ENCODE measurements at places on chromosomes 12 and 14.

- no peak for DNase-seq
Measured at GRCh38 chr12:131287938-131288764, 334.4 kb downstream of the ADGRD1 start.

DNA sequence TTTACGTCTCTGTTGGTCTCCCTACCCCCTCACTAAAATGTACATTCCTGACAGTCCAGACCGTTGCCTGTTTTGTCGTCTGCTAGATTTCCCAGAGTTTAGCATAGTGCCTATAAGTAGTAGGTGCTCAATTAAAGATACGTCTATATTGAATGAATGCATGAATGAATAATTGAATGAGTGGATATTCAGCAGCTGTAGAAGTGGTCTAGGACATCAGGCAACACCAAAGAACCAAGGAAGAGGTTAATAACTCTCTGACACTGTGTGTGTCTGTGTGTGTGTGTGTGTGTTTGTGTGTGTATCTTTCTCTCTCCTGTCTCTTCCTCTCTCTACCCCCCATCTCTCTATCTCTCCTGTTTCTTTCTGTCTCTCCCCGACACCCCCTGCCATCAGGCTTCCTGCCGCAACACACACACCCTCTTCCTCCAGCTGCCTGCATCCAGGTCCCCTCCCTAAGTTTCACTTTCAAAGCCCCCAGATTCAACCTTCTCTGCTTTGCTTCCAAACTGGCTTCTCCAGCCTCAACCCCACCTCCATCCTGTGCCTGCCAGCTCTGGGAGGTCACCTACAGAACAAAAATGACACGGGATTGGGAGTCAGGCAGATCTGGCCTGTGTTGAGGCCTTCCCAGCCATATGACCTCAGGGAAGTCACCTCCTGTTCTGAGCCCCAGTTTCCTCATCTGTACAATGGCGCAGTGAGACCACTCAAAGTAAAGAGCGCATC lies 119.9 kb upstream of the NCOR2 start:
- DNase-seq: no peak

- no peak for DNase-seq
Measured at GRCh38 chr14:54591461-54591860, 24.5 kb downstream of the SAMD4A start.

DNA sequence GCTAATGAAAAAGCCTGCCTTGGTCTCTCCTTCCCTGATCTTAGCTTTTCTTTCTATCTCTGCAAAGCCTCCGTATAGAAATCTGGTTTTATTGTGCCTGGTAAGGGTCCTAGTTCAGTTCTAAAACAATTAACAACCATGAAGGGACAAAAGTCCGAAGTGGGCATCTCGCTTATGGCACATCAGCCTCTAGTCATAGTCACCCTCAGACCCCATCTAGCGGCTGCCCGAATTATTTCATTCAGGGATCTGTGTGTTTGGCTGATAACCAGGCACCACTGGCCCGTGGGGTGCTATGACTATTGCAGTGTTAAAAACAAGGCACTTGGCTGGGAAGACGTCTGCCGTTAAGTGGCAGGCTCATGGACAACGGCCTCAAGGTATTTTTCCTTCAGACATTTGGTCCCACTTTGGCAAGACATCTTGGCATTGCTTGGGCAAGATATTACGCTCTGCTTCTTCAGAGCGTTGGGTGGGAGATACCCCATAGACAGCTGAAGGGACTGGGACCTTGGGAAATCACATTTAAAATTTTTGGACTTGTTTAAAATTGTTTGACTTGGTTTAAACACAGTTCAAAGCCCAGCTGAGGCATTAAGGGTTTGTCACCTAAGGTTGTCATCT lies 87.1 kb downstream of the SINHCAF start:
- peak; percentile 16 for DNase-seq

- no peak for DNase-seq
Measured at GRCh38 chr14:79179985-79180384, 1009.8 kb downstream of the NRXN3 start.

DNA sequence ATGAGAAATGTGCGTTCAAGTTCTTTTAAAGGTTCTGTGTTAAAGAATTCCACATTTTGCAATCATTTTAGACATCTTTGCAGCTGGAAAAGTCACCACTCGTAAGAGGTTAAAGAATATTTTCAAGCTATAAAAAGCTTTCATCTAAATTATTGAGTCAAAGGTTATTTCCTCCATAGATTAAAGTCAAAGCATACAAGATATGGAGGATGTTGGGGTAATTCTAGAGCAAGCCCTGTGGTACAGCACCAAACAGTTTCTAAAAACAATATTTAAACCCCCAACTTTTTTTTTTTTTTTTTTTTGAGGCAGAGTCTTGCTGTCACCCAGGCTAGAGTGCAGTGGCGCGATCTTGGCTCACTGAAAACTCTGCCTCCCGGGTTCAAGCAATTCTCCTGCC lies 1299.8 kb upstream of the TMEM132C start:
- no peak for DNase-seq

DNA sequence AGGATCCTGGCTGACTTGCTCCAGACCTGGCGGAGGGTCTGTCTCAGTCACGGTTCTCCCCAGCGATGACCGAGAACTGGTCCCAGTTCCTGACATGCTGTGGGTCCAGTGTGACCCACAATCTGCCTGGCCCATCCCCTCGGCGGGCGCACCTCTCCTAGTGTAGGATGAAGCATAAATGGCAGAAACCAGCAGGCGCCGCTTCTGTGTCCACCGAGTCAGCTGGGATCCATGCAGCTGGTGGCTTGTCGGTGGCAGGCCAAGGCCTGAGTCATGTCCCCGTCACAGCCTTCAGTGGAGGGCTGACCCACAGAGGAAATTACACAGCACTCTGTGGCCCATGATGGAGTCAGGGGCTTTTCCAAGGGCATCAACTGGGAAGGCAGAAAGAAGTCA lies 38.5 kb downstream of the NFKBIA start:
- DNase-seq: no peak

DNA sequence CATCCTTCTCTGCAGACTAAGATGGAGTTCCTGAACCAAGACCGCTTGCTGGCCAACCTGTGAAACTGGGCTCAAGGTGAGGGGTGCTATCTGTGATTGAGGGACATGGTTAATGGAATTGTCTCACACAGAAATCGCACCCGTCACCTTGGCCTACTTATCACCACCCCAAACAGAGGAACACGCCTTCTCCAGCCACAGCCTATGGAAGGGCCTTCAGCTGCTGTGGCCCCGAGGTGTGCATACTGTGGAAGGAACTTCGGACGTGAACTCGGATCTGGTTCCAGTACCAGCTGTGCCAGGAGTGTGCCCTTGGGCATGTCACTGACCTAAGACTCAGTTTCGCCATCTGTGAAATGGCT lies 44.4 kb downstream of the EVL start:
- DNase-seq: no peak

DNA sequence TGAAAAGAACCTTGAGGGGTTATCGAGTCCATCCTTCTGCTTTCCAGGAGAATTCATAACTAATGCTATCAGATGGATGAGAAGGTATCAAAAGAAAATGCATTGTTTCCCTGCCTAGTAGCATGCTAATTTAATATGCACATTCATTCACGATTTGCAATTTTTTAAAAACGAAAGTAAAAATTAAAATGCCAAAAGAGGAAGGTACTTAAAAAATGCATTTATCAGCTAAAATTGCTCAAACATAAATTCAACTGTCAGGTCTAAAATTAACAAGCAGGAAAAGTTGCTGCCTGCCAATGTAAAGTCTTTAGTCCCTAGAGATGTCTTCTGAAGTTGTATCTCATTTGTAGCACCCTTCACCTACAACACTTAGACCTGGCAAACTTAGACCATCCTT lies 7.9 kb downstream of the ATF7 start:
- DNase-seq: no peak

- no peak for DNase-seq
Measured at GRCh38 chr14:54594537-54594936, 27.6 kb downstream of the SAMD4A start.

DNA sequence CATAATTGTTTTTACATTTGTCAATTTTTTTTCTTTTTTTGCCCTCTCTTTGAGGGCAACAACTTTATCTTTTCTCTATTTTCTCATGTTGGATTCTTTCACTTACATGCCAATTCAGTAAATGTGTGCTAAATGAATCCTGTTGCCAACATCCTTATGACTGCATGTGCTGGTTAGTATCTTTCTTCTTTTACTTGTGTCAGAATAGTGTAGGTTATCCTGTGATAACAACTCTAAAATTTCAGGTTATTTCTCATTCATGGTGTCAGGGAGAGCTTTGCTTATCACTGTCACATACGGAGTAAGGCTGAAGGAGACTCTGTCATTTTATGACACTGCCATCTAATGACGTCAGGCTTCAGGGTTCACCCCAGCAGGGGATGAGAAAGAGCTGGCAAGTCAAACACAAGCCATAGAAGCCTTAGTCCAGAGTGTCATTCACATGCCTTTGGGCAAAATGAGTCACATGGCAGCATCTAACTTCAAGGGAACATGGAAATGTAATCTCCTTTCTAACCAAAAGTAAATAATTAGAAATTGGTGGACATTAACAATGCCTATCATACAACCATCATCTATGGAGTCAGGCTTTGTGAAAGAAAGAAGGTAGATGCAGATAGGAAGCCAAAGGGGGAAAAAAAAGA lies 242.5 kb upstream of the ATP2B1 start:
- DNase-seq: no peak

DNA sequence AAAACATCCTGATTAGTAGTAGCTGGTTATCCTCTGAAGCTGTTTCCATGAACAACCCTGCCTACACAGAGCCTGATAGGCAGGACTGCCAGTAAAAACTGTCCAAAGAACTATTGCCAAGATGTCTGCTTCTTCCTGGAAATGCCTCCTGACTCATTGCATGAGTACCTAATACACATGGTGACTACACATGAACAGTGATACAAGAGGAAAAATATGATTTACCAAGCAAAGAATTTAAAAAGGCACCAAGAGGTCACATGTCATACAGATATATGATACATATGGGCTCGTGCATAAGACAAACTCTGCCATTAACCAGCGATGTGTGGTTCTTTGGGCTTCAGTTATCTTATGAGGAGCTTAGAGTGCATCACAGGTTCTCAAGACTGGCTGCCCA lies 552.3 kb downstream of the SLC16A7 start:
- no peak for DNase-seq

DNA sequence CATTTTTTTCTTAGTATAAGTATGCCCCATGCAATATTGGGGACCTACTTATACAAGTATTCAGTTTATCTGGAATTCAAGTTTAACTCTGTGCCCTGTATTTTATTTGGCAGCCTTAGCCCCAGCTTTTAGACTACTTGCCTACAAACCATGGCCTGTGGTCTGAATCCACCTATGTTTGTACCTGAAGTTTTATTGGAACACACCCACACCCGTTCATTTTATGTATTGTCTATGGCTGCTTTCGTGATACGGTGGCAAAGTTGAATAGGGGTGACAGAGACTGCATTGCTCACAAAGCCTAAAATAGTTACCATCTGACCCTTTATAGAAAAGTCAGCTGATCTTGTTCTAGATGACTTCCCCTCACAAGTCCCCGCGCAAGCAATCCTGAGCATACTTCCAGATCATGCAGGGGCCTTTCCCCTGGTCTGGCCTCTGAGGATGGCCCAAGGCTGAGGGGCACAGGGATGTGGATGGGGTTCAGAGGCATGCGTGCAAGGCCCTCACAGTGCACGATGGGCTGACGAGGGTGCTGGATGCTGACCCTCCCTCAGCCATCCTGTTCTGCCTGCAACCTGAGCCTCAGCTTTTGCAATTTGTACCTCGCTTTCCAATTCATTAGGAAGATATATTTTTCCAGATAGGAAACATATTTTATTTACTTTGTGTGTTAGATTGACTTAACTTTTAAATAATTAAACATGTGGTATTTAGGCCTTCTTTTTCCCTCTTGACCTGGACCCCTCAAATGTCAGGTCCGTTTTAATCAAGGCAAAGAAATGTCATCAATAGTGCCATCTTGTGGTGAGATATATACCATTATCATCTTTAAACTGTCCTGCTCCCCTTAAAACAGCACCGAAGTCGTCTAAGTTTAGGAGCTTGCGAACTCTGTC lies 527.3 kb upstream of the CCDC196 start:
- DNase-seq: no peak

DNA sequence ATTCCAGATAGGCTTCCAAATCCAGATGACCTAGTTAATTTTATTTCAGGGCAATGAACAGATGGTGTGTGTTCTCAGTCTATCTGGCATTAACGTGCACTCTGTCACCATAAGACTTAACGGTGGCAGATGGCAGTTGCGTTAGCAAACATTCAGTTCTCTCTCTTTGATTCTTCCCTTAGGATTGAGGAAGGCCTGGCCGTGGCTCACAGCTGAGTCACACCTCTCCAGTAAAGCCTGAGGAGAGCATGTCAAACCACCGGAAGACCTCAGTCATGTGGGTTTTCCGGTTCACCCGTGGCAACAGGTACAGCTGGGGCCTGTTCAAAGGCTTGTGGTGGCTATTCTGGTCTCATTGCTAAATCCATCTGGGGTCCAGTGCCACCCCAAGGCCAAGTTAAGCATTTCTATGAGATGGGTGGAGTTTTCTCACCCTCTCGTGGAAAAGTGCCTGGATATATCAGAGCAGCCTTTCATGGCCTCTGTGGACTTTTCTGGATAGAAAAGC lies 545.1 kb upstream of the ATP2B1 start:
- no peak for DNase-seq

DNA sequence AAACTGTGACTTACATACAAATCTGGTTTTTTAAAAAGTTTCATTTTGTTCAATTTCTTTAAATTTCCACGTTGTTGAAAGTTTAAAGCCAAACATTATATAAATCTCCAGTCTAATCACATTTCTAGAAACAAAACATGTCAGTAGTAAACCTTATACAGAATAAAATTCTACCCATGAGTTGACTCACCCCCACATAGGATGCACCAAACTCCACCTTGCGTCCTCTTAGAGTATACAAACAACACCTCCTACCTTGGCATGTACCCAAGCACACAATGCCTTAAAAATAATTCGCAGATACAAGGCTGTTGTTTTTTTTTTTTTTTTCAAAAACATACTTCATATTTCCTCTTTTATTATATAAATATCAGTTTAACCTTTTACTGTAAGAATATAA lies 3.3 kb downstream of the FBXL14 start:
- no peak for DNase-seq

DNA sequence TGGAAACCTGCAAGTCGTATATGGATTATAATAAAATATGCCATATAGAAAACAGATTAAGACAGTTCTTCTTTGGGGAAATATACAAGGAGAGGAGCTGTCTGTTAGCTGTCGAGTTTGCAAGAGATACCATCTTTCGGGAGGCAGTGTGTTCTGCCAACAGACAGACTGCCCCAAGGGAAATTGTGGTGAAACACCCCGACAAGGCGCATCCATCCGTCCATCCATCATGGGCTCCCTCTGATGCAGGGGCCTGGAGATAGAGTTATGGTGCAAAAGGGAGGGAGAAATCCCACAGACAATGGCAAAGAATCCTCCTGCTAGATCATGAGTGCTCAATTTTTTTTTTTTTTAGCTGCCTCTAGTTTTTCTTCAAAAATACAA lies 156.3 kb downstream of the DPF3 start:
- DNase-seq: no peak

GRCh38 chr14:100470523-100470897 lies 116.7 kb downstream of the BEGAIN start:
- DNase-seq: no peak

DNA sequence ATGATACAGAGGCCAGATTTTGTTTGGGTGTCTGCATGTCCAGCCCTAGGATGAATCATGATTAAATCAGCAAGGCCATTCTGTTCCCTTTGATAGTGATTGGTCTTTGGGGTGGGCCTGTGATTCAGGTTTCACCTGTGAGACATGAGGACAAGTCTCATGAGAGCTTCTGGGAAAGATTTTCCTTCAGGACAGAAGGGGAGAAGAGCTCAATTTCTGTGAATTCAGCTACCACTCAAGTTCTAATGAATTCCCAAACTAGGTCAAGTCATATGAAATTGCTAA lies 73.4 kb downstream of the ZNF664 start:
- no peak for DNase-seq

All from activated CD4-positive, alpha-beta T cell treated with anti-CD3 and anti-CD28 coated beads for 1 hour (primary cell).